SK-N-MC (cell line): ENCODE measurements at places on chromosomes 12 and 14.

DNA sequence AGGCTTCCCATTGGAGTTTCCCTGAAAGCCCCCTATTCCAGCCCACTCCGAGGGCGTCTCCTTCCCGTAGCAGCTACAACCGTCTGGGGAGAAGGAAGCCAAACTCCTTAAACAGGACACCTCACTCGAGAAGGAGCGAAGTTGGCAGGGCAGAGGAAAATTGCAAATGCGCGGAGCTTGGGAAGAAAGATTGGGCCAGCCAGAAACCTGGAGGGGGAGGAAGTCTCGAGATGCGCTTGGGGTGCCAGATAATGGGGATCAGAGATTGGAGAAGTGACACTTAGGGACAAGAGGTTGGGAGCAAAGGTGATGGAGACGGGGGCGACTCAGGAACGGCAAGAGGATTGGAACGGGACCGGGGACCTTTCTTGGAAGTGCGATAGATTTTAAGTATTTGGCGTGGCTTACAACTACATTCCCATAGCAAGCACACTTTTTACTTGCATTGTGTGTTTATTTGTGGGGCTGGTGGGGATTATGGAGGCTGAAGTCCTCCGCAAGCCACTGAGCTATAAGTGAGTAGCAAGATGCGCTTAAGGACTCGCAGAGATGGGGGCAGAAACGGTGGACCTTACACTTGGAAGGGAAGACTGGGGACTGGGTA is 926 bp downstream of the HRK start:
- no peak for DNase-seq

DNA sequence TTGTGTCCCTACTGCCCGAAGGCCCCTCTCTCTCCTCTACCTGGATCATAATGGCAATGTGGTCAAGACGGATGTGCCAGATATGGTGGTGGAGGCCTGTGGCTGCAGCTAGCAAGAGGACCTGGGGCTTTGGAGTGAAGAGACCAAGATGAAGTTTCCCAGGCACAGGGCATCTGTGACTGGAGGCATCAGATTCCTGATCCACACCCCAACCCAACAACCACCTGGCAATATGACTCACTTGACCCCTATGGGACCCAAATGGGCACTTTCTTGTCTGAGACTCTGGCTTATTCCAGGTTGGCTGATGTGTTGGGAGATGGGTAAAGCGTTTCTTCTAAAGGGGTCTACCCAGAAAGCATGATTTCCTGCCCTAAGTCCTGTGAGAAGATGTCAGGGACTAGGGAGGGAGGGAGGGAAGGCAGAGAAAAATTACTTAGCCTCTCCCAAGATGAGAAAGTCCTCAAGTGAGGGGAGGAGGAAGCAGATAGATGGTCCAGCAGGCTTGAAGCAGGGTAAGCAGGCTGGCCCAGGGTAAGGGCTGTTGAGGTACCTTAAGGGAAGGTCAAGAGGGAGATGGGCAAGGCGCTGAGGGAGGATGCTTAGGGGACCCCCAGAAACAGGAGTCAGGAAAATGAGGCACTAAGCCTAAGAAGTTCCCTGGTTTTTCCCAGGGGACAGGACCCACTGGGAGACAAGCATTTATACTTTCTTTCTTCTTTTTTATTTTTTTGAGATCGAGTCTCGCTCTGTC is 1.8 kb downstream of the INHBE start:
- DNase-seq, result no peak

DNA sequence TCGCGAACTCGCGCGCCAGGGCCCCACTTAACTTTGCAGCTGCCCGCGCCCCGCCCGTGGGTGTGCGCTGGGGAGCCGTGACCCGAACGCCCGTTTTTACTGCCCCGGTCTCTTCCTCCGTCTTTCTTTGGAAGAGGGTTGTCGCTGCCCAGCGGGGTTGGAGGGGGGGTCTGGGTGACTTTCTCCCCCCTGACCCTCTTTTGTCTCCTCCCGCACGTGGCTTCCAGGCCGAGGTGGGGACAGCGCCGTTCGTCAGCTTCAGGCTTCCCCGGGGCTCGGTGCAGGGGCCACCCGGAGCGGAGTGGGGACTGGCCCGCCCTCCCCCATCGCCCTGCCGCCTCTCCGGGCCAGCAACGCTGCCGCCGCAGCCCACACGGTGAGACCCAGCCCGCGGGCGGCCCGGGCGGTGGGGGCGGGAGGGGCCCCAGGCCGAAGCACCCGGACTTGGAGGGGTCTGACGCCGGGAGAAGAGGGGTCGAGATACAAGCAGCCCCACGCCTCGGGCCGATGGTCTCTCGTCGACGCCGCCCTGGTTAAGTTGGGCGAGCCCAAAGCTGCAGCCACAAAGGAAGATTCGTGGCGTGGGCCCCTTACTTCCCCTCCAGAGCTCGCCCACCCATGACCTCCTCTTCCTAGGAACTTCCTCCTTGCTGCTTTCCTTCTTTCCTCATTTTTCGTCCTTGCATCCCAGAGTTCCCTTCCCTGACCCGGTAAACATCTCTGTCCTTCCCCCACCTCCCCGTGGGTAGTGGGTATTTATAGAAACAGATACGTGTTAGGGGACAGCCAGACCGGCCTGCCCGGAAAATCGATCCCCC is 1.2 kb downstream of the DYRK2 start:
- DNase-seq, result no peak

DNA sequence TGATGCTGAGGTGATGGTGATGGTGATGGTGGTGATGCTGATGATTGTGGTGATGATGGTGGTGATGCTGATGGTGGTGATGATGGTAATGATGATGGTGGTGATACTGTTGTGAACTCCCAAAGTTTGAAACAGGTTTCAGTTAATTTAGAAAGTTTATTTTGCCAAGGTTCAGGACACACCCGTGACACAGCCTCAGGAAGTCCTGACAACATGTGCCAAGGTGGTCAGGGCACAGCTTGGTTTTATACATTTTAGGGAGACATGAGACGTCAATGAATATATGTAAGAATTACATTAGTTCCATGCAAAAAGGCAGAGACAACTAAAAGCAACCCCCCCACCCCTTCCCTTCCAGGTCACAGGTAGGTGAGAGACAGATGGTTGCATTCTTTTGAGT is 112.8 kb upstream of the EVL start:
- DNase-seq, result no peak

DNA sequence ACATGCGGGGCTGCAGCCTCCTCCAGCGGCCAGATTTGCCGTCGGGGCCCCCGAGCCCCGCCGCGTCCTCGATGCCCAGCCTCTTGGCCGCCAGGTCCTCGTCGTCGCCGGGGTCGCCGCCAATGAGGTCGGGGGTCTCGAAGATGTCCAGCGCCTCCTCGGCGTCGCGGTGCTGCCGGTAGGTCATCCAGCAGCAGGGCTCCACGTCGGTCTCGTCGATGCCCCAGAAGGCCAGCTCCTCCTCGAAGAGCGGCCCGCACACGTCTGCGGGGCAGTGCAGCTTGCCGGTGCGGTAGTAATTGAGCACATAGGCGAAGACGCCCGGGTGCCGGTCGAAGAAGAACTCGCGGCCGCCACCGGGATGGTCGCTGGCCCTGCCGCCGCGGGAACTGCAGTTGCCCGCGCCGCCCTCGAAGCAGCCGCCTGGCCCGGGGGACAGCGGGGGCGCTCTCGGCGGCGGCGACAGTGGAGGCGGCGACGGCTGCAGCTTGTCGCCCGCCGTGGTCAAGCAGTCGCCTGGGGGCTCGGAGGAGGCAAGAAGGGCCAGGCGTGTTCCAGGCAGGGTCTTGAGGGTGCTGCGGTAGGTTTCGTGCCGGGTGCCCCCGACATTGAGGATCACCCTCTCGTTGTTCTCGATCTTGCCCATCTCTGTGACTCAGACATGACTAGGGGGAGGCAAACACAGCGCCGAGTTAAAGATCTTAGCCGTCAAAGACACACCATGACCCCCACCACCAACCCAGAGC is 2.1 kb downstream of the KCNC2 start:
- no peak for DNase-seq

- DNase-seq, result peak; percentile 44
These were observed 3.1 kb downstream of the ARHGEF25 start for GRCh38 chr12:57614178-57614947.

GRCh38 chr12:119385659-119386058 is 51.1 kb downstream of the CCDC60 start:
- no peak for DNase-seq

GRCh38 chr14:69672356-69672755 is 61.0 kb downstream of the SUSD6 start:
- DNase-seq, result no peak

GRCh38 chr12:95607642-95608041 is 56.4 kb upstream of the USP44 start:
- DNase-seq, result no peak

- no peak for DNase-seq
These were observed 60.5 kb downstream of the NUMB start for GRCh38 chr14:73397810-73398209.

DNA sequence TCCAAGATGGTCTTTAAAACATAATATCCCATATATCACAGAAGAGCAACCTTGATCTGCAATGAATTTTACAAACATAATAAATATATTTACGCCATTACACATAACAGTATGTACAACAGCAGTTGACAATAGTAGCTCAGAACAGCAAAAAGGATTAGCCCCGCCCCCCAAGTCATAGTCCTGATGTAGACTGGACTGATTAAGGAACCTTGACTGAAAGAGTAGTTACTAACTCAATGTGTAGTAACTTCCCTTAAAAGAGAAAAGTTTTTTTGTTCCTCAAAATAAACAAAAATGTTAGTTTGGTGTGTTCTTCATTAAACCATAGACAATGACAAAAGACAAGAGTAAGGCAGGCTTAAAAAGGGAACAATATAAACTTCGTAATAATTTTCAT is 44.5 kb downstream of the GTF2A1 start:
- no peak for DNase-seq

DNA sequence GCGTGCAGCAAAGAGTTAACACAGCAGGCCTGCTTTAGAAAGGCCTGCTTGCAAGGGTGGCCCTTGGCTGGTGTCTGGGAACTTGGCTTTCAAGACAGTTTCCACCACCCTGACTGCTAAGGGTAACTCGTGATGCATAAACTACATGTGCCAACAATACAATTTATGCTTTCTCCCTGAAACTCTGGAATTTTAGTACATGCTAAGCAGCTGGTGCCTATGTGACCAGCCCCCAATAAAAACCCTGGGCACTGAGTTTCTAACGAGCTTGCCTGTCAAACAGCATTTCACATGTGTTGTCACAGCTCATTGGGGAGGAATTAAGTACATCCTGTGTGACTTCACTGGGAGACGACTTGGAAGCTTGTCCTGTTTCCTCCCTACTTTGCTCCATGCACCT is 133.1 kb downstream of the SLC5A8 start:
- DNase-seq, result no peak

DNA sequence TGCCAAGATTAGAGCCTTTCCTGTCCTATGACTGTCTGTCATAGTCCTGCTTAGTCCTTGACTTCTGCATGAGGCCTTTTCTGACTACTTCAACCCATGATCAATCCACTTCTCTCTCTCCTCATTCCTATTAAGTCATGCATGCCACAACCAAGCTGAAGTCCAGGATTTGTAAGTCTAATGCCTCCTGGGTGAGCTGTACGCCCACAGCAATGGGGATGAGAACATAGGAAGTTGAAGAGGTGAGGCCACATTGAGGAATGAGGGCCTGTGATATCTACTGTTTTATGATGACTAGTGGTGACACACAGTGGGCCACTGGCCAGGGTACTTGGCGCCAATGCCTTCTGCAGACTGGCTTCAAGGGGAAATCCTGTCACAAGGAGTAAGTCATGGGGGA is 994.1 kb upstream of the TMEM132C start:
- DNase-seq, result no peak

DNA sequence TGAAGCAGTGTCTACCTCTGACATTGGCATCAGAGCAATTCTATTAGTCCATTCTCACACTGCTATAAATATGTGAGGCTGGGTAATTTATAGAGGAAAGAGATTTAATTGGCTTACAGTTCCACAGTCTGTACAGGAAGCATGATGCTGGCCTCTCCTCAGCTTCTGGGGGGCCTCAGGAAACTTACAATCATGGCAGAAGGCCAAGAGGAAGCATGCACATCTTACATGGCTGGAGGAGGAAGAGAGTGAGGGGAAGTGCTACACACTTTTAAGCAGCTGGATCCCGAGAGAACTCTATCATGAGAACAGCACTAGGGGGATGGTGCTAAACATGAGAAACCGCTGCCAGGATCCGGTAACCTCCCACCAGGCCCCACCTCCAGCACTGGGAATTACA is 25.7 kb upstream of the SEL1L start:
- DNase-seq, result no peak

DNA sequence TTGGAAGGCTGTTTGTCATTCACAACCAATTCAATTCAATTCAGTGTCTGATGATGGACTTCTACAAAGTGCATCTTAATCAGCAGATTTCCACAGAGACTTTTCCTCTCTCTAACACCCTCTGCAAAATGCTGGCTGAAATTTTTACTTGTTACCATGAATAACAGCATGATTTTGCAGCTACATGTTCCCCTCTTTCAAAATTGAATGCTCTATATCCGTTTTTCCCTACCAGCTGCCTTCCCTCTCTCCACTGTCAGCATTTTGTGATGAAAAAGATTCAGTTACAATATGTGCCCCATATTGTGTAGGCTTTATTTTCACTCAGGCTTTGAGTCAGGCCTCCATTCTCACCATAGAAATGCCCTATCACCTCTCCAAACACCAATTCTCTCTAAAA is 334.6 kb downstream of the SYT1 start:
- no peak for DNase-seq

GRCh38 chr12:24228371-24228770 is 278.9 kb upstream of the SOX5 start:
- DNase-seq, result no peak

GRCh38 chr12:3571724-3572123 is 80.7 kb downstream of the PRMT8 start:
- no peak for DNase-seq

DNA sequence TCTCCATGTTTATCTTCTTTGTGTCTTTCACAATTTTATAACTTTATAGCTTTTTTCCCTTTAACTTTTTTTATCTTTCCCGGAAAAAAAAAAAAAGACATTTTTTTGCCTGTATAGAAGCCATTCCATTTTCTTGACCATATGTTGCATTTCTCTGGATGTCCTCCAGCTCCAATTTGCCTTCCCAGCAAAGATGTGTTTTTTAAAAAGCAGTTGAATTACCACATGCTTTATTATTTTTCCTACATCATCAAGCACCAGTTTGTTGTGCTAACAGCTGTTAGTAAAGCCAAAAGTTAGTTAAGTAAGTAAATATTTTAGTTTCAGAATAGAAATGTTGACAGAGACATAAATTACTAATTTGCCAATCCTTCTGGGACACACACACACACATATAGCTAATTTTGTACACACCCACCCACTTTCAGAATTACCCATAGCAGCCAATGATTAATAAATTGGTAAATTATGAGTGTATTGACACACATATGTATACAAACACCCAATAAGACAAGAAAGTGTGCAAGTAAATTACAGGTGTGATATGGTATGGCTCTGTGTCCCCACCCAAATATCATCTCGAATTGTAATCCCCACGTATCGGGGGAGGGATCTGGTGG is 118.3 kb downstream of the SLC38A6 start:
- DNase-seq, result no peak

- DNase-seq, result no peak
These were observed 44.9 kb upstream of the LTBP2 start for GRCh38 chr14:74656964-74657363.
